ENCODE measurements at places on chromosomes 13 and 19.

DNA sequence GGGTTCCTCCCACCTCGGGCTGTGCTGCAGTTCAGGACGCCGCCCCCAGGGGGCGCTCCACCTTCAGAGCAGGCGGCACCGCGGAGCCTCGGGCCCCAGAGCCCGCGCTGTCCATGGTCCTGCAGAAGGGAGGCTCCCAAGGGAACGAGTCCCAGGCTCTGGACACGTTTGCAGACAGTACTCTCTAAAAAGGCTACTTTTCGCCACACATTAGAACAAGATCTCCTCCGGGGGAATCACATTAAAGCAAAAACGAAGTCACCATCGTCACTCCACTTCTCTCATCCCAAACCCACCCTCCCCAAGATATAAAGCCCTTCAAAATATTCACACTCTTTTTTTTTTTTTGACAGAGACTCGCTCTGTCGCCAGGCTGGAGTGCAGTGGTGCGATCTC, 4.6 kb upstream of the SIGLEC10 start:
- peak; percentile 93 for DNase-seq

DNA sequence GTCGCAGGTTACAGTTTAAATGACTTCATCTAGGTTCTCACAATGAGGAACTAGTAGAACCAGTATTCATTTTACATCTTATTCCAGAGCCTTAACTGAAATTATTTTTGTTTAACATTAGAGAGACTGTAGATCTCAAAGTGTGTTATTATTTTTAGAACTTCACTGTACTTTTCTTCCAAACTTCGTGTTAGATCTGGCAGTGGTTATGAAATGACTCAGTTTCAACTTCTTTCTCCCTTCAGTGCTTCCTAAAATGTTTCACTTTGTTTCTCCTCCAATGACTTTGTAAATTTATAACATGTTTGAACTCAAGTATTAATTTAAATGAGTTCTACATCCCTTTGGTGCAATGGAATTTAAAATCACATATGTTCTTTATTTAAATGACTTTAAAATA, 139.3 kb downstream of the PCDH9 start:
- no peak for DNase-seq

DNA sequence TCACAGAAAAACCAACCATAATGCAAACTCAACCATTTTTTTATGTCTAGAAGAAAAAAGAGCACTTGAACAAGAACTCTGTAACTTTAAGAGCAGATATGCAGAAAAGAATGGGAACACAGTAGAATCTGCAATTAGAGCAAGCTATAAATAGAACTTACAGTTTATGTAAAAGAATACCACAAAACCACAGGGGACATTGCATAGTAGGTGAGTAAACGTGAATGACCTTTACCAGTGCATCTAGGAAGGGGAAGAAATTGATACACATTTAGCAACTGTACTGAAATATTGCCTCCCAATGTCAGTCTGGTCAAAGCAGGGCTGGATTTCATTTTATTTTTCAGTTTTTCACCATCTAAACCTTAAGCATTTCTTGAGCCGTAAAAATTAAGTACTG, 242.2 kb upstream of the EDNRB start:
- DNase-seq: no peak

- no peak for DNase-seq
These were observed 324.6 kb downstream of the KLF12 start for GRCh38 chr13:73809561-73809960.

GRCh38 chr13:20779405-20779804, 5.6 kb upstream of the EEF1AKMT1 start:
- no peak for DNase-seq

- DNase-seq: no peak
These were observed 3.2 kb downstream of the DLEU7 start for GRCh38 chr13:50840284-50840683.

- DNase-seq: peak; percentile 79
These were observed 659 bp downstream of the ERF start for GRCh38 chr19:42254089-42254849.

- no peak for DNase-seq
These were observed 77.2 kb downstream of the DACH1 start for GRCh38 chr13:71789693-71790329.

GRCh38 chr13:35475960-35476943, at the start of gene MAB21L1:
Gene MAB21L1, minus strand, starts transcription at chr13:35476689. Its CDS starts 551 bp downstream, at chr13:35476138.
- DNase-seq: no peak

DNA sequence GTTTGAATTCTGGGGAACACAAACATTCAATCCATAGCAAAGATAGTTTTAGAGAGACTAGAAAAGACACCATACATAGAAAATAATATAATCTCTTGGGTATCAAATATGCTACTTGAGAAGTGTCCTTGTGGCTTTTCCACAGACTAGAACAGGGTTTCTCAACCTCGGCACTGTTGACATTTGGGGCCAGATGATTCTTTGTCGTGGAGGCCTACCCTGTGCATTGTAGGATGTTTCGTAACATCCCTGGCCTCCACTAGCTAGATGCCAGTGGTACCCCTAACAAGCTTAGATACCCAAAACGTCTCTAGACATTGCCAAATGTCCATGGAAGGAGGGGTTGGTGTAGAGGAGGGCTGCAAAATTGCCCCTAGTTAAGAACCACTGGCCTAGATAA, 2.2 kb upstream of the ESD start:
- DNase-seq: no peak

GRCh38 chr13:109332506-109333499, 453.6 kb downstream of the IRS2 start:
- no peak for DNase-seq

GRCh38 chr19:42514449-42514848, 13.8 kb downstream of the CEACAM1 start:
- peak; percentile 28 for DNase-seq

- DNase-seq: no peak
These were observed 5.9 kb downstream of the VAV1 start for GRCh38 chr19:6778386-6778785.

DNA sequence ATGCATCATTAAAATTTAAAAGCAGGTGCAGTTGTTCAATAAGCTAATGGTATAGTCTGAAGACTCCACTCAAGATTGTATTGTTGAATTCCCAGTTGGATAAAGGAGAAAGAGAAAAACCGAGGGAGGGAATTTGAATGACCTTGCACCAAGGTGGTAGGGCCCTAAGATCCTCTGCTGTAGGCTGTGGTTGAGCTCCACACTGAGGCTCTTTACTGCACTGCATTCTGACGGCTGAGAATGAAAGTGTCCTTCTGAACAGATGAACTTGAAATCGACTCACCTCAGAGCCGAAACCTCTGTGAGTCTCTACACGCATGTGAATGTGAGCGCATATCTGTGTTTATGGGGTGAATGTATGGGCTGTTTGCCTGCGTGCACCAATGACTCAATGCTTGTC, 388.9 kb upstream of the DACH1 start:
- DNase-seq: no peak

GRCh38 chr13:67330149-67330548, 100.0 kb upstream of the PCDH9 start:
- no peak for DNase-seq

GRCh38 chr13:96252903-96253302, 163.0 kb downstream of the HS6ST3 start:
- no peak for DNase-seq

DNA sequence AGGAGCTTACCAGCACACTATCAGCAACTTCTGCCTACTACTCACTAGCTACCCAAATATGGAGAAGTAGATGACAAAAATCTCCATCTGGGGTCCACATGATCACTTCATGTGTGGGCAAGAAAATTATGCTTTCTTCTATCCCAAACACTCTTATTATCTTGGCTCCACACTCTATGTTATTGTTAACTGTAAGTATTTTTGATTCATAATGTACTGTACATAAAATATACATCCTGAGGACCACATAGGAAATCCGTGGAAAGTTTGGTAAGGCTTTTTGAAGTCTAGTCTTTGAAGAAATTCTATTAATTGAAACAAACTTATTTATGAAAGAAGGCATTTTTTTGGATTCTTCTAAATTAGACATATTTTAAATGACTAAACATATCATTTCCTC, 378.8 kb downstream of the DACH1 start:
- DNase-seq: no peak

- DNase-seq: peak; percentile 85
These were observed 25.1 kb upstream of the CD70 start for GRCh38 chr19:6616011-6616410.

All from activated CD4-positive, alpha-beta T cell treated with anti-CD3 and anti-CD28 coated beads, Interleukin-2, Interleukin-6, amounts not matched to agents 100 ng/mL and 50 ng/mL, durations not matched to agents 16 hours and 8 hours (primary cell).